ENCODE measurements at places on chromosomes 13 and 19.

GRCh38 chr13:36192166-36192565, 22.2 kb downstream of the SOHLH2 start:
- no peak for DNase-seq

DNA sequence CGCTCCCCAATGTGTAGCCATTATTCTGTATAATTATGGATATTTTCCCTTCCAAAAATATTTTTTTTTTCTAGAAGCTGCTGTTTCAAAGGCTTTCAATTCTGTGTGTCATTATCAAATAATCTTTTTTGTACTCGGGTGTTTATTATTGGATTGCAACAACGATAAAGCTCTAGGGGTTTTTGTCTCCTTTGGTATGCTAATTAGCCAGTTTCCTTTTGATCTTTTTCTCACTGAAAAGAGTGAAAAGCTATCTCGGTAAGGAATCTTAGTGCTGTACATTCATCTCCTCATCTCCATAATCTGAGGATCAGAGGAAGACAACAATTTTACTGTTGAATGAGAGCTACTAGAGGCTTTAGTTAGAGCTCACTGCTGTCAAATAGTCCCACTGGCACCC, 136.6 kb downstream of the OLFM4 start:
- DNase-seq, result no peak

DNA sequence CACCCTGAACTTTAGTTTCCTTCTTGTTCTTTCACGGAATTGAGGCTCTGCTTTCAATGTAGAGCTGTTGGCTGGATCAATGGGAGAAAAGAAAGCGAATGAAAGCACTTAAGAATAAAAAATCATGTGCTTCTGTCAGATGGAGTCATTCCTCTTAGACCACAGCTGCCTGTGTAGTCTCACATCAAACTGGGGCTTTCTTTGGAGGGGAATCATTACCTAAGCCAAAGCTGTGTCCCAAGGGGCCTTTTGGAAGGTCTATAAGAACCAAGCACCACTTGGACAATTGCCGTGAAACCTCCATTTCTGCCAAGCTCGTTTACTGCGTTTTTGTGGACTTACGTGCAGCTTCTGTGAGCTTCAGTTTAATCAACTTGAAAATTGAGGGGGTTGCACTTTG, 44.2 kb upstream of the RNF113B start:
- no peak for DNase-seq

DNA sequence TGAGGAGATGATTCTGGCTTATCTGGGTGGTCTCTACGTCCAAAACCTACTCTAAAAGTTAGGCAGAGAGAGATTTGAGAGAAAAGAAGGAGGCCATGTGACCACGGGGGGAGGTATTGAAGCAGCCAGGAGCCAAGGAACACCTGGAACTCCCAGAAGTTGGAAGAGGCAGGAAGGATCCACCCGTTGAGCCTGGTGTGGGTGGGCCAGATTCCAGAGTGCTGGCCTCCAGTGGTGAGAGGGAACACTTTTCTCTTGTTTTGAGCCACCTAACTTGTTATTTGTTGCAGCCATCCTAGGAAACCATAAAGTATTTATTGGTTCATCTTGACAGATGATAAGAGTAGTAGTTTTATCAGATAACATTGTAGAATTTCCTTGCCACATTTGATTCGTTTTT, 396.9 kb downstream of the MYO16 start:
- no peak for DNase-seq

DNA sequence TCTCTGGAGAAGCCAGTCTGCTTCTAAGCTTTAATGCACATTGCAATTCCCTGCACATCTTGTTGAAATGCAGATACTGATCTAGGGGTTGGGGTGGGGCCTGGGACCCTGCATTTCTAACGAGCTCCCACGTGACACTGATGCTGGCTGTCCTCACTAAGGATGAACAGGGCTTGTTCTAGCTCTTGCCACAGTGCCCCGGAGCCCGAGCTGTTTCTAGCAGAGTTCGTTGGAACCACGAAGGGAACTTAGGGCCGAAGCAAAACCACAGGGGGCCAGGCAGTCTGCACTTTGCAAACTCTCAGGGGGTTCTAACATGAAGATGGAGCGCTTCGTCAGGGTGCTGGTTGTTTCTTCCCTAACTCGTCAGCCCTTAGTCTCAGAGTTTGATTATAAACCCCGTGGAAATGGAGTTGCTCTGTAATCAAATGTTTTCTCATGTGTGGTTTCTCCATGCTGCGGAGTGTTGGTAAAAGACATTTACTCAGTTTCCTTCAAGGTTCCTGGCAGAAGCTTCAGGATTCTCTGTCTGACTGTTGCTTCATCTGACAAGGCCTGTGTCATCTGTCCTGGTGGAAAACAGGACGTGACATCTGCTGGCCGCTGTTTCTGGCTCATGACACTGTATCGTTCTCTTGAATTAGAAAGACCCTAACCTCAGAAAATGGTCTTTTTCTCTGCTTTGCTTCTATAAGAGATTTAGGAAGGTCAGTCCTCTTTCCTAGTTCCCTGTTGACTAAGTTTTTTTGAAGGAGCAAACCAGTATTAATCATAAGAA, 221.5 kb downstream of the TEX29 start:
- no peak for DNase-seq

Data from tibial artery (tissue), 4 donors.